ENCODE measurements at places on chromosomes 7 and 10.

DNA sequence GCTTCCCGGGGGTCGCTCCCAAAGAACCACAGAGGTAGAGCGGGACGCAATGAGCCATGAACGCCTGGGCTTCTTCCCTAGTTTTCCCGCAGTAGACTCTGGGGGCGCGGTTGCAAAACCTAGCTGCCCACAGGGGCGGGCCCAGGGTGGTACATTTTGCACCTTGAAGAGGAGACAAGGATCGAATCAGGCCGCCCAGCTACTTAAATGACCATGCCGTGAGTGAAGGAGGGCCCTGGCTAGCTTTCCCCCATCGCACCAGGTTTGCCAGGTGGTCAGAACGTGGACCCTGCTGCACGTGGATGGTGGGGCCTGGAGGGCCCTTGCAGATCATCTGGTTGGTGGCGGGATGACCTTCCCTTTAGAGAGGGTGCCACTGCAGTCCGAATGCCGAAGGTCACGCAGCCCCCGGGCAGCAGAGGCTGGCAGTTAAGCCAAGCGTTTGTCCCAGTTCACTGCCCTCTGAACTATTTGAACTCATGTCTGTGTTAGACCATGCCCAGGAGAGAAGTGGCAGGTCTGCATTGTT, 604 bp upstream of the SHTN1 start:
- peak; percentile 2 for DNase-seq

- no peak for DNase-seq
Measured at GRCh38 chr7:7242899-7243298, 60.6 kb downstream of the C1GALT1 start.

- no peak for DNase-seq
Measured at GRCh38 chr10:25627606-25628005, 306.4 kb upstream of the MYO3A start.

GRCh38 chr7:150791304-150791703, 8.9 kb downstream of the TMEM176B start:
- DNase-seq, result no peak

DNA sequence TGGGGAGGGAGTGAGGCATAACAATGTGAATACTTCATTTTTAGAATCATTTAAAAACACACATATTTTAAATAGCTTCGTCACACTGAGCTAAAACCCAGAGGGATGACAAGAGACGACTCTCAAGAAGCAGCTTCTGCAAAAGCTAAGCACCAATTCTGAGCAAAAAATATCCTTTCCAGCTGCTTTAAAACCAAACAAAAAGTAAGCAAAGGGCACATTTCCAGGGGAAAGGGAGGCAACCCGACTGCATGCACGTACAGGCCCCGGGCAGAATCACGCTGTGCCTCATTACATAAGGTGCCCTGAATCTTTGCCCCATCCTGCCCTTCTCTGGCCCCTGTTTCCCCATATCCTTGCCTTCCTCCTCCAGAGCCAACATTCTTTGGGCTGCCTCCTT, 78.4 kb downstream of the DGKI start:
- no peak for DNase-seq

DNA sequence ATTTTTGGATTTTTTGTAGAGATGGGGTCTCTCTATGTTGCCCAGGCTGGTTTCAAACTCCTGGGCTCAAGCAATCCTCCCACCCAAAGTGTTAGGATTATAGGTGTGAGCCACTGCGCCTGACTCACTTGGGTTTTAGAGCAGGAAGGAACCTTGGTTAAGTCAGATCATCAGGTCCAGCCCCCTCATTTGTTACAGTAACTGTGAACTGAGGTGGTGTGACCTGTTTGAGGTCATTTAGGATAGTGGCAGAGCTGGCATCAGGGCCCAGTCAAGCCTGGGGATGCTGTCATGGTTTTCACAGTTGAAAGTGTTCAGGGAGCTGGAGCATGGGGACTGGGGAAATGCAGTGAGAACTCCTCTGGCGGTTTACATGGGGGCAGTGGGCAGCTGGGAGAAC, 159.6 kb downstream of the TAX1BP1 start:
- no peak for DNase-seq

DNA sequence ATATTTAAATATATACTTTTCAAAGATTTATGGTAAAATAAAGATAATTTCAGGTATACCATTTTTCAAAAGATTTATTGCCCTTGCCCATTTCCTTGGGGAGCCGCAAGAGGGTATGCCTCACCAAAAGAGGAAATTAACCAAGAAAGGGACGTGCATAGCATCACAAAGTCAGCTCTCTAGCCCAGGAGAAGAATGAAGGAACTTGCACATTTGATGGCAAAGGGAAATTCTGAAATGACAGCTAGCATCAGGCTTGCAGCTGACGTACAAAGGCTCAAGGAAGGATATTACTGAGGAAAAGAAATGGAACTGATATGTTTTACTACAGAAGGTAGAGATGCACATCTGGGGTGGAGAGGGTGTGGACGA, 93.6 kb upstream of the RSU1 start:
- no peak for DNase-seq

DNA sequence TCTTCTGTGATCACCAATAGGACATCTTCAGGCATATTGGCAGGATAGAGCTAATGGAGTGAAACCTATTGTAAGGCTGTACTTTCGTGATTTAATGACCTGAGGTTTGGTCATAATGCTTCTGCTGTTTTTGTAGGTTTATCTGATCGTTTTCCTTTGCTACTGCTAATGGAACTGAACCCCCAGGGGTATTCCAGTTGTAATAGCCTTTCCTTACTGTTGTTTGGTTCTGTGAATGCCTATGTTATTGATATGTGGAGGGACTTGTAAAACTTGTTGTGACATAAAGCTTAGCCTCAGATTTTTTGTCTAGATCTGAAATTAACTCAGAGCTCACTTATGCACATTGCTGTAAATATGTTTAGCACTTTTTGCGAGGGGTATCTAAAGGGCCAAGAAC, 10.9 kb upstream of the VWA2 start:
- DNase-seq, result no peak

DNA sequence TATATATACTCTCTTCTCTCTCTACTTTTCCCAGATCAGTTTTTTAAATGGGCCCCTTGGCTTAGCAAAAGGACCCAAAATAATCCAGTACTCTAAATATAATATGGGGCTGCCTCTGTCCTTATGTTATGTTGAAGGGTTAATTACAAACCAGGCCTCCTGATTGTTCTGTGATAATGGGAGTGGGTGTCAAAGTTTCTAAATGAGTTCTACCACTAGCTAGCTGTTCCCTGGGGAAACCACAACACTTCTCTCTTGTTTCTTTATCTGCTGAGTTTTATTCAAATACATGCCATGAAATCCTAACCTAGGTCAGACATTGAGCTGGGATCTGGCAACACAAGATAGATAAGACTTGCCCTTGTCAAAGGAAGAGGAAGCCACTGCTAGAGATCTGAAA, 3.8 kb downstream of the HTR5A start:
- no peak for DNase-seq

DNA sequence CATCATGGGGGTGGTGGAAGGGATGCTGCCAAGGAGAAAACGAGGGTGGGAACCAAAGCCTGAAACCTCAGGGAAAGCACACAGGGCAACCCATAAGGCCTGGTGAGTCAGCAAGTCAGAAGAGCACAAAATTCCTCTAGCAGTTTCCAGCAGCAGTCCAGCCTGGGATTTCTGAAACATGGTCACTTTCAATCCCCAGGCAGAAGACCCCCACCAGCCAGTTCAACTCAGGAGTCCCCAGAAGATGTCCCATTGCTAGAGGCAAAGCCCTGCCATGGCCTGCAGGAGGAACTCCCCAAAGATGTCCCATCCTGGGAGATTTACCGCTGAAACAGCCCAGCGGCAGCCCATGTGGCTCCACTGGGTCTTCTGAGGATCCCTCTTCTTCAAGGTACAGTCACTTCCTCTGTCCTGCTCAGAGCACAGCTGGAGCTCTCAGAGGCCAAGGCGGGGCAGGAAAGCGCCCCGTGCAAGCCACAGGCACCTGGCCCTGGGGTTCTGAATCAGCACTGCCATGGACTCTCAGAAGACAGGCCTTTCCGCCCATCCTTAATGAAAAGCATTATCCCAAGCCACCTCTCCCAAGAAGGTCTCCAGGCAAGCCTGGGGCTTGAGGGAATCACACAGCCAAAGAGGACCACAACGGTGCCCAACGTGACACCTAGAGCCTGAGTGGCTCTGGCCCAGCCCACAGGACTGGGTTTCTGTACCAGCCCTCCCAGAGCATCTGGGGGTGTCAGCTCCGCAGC, 196.9 kb downstream of the GRID1 start:
- DNase-seq, result no peak

- DNase-seq, result no peak
Measured at GRCh38 chr10:24495666-24496460, 227.8 kb downstream of the ARHGAP21 start.

GRCh38 chr10:122474131-122474818, 12.9 kb downstream of the HTRA1 start:
- DNase-seq, result peak; percentile 59

DNA sequence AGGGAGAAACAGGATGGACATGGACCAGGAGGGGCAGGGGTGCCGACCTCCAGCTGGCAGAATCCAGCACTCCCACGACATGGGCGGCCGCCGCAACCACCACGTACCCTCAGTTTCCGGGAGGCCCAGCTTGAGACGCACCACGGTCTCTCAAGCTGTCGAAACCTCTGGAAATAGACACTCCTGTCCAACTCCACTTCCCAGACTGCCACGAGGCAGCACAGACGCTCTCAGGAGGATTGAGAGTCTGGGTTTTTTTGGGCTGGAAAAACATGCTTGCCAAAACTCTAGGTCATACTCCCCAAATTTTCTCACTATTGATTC, 37.9 kb upstream of the PDGFA start:
- DNase-seq, result no peak

DNA sequence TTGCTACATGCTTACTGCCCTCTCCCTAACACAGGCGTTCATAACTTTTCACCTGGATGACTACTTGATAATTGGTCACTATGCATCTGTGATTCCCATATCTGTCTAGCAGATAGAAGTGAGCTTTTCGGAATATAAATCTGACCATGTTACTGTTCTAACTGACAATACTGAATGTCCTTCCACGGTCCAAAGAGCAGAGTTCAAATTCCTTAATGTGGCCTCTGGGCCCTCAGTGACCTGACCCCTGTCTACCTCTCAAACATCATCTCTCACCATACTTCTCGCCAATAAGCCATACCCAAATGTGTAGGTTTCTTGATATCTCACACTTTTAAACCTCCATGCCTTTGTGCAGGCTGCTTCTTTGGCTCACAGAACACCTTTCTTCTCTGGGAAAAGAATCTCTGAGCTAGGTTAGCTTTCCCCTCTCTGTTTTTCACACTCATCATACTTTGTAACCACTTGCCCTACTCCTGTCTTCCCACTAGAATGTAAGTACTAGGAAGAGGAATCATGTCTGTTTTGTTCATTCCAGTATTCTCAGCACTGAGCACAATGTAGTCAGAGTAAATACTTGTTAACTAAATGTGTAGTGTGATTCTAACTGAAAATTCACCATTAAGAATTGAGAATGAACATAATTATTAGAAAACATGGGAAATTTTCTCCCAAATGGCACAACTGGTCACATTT, 39.2 kb upstream of the LRRC17 start:
- no peak for DNase-seq

- no peak for DNase-seq
Measured at GRCh38 chr7:78734626-78735025, 718.8 kb downstream of the MAGI2 start.

DNA sequence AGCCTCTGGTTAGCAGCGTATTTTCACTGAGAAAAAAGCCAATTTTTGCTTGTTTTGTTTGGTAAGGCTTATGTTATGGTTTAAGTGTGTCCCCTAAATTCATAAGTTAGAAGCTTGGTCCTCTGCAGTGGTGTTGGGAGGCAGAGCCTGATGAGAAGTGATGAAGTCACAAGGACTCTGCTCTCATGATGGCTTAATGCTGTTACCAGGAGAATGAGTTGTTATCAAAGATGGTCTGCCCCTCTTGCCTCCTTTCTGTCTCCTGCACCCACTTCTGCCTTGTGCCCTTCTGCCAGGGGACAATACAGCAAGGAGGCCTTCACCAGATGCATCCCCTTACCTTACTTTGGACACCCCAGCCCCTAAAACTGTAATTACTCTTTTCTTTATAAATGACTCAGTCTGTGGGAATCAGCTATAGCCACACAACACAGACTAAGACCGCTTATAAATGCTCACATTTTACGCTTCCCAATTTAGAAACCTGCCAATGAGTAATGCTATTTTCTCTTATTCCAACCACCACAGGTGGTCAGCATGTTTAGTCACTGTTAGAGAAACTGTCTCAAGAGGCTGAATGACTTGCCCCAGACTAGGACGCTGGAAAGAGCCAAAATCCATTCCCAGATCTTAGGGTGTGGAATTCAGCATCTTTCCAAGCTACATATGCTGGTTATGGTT, 6.1 kb upstream of the PKD1L1 start:
- peak; percentile 21 for DNase-seq

- no peak for DNase-seq
Measured at GRCh38 chr7:7956531-7957128, 12.0 kb upstream of the GLCCI1 start.

DNA sequence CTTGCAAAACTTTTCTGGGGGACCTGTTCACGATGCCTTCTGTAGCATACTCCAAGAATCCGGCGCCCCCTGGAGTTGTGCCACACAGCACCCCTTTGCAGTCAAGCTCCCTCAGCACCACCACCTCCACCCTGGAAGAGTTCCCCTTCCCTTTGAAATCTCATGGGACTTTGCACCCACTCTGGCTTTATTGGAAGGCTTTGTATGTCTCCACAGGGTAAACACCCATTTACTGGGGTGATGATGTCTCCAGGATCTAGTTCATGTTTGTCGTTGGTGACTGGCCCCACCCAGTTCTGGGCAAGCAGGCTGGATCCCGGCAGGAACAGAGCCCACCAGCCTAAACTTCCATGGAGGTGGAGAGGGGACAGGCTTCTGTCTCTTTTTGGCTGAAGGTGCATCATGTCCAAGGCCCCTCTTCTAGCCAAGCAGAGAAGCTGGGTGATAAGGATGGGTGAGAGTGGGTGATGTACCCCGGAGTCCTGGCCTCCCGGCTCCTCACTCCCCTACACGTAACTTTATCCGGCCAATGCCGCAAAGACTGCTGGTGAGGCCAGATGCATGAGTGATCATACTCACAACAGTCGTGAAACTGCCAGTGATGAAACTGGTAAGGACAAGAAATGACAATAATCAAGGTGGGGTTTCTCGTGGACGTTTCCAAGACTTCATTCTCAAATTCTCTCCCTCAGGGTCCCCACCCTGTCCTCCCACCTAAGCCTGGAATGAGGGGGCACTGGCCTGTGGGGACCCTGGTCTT, 695 bp upstream of the CLDN4 start:
- no peak for DNase-seq

DNA sequence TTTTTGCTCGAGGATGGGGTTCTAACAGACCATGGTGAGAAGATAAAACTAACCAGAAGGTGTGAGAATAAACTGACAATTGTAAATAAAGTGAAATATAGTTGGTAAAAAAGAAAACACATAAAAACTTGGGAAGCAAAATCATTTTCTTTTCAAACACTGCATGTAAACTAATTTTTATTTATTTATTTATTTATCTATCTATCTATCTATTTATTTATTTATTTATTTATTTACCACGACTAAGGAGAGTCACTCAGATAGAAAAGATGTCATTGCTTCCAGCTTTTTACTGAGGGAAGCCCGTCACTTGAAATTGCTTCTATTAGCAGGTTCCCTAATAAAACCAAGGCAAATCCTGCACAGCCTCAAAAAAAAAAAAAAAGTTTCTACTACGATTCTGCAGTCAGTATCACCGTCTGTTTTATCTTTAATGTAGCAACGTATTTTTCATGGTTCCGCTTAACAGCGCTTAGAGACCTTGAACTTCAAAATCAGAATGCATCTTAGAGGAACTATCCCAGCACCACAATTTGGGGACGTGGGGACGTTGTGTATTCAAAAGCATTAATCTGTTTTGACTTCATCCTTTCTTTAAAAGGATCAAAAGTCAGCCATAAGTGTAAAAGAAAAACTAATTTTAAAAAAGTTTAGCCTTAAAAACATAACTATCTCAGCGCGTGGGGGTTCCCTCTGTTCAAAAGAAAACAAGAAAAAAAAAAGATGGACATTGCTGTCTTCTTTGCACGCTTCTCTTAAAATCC, 33.3 kb upstream of the EBLN1 start:
- DNase-seq, result no peak

All from muscle of back (tissue), 13 donors.